ENCODE measurements at places on chromosomes 3 and 15.

DNA sequence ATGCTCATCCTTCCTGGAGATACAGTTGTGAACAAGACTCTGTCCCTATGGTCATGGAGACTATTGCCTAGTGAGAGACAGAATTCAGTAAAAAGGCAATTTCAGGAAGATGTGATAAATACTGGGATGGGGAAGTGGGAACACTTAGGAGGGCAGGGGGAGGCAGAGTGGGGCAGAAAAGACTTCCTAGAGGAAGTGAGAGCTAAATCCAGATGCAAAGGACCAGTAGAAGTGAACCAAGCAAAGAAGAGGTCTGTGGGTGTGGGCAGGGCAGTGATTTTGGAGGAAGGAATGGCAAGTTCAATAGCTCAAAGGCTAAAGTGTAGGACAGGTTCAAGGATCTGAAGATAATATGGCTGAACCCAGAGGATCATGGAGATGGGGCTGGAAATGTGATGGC, 68.9 kb downstream of the CD200R1L start:
- DNase-seq: no peak

DNA sequence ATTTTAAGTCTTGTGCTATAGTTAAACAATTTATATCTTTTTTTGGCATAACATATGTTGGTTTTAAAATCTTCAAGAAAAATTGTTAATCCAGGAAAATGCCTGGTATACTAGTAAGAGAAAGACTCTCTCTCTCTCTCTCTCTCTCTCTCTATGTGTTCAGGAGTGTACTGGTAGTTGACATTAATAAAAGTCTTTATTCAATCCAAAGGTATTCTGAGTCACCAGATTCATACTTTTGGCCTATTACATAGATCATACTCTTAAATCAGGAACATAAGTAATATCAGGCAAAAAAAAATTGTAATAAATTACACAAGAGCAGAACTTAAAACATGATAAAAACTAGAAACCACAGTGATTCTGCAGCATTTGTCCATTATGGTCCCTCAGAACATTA, 70.2 kb downstream of the TFG start:
- DNase-seq: no peak

DNA sequence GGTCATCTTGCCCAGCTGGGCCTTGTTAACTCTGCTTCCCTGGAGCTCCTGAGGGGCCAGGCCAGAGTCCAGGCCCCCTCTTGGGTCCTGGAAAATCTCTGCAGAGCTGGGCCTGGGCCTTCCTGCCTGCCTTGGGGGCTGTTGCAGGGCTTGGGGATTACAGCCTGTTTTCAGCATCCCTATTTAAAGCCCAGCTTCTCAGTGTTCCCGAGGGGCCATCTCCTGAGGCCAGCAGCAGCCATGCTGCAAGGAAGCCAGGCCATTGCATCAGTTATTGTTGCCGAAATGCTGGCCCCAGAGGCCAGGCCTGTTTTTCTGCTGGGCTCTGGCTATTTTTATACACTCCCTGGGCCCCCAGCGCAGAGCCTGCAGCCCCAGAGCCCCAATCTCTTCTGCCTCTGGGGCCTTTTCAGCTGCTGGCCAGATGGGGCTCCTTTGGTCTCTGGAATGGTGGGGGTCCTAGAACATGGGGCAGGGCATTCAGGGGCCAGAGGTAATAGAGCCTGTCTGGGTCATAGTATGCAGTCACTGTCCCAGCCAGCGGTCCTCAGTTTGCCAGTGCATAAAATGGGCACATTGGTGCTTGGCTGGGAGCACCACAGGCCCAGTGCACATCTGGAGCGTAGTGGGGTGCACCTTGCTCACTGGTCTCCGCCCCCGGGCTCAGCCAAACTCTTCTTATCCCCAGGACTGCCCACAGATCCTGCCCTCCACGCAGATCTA, 28.5 kb downstream of the PLXNA1 start:
- DNase-seq: no peak

DNA sequence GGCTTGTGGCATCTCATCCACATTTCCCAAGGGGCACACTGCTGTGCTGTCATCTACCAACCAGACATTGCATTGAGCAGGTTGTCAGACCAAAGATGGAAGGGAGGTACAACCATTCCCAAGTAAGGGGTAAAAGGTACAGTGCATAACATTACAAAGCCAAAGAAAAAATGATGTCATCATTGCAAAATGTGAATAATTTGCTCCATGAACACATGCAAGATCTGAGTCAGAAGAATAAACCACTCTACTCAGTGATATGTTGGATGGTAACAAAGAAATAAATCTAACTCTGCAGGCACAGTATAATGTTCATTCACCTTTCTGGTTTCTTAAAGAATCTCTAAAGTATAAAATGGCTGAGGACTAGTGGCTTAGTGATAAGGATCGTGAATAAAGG, 202.7 kb downstream of the MAGI1 start:
- no peak for DNase-seq

GRCh38 chr3:148648685-148649352, 48.9 kb upstream of the AGTR1 start:
- no peak for DNase-seq

GRCh38 chr15:47639042-47639441, 78.3 kb upstream of the SEMA6D start:
- DNase-seq: no peak

DNA sequence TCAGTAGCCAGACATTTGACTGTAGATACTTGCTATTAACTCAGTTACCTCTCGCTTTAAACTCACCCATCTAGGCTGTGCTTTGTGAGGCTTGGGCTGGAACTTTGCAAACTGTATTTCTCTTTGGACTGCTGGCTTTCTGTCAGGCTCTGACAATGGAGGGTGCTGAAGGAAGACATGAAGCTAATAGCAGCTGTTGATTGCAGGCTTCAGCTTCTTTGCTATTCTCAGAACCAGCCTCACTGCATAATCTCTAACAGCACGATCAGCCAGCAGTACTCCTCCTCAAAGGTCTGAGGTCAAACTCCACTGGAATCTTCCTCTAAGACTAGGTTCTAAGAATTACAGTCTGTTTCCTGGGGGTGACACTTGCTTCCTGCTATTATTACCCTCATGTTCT, 295.6 kb downstream of the ZBBX start:
- DNase-seq: no peak

DNA sequence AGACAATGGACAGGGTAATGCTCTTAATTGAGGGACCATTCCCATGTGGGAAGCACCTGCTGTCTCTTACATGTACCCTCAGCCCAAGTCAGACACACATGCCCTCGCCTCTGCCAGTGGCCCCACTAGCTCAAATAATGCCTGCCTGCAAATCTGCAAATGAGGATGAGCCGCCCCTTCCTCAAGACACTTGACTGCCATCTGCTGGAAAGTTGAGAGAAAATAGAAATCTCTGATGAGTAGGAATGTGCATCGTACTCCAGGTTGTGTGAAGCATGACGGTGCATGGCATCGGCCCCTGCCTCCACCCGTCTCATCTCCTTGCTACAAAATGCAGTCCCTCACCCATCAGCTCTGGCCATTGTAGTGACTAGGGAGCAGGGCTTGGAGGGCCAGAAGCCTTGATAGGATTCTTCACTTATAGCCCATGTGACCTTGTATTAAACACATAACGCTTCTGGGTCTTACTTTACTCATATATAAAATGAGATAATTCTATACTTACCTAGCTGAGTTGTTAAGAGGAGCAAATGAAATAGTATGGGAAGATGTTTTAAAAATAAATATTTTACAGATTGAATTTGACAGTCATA, 6.3 kb upstream of the SCN5A start:
- no peak for DNase-seq

- DNase-seq: peak; percentile 47
These were observed 544.8 kb downstream of the AGBL1 start for GRCh38 chr15:86624261-86625036.

DNA sequence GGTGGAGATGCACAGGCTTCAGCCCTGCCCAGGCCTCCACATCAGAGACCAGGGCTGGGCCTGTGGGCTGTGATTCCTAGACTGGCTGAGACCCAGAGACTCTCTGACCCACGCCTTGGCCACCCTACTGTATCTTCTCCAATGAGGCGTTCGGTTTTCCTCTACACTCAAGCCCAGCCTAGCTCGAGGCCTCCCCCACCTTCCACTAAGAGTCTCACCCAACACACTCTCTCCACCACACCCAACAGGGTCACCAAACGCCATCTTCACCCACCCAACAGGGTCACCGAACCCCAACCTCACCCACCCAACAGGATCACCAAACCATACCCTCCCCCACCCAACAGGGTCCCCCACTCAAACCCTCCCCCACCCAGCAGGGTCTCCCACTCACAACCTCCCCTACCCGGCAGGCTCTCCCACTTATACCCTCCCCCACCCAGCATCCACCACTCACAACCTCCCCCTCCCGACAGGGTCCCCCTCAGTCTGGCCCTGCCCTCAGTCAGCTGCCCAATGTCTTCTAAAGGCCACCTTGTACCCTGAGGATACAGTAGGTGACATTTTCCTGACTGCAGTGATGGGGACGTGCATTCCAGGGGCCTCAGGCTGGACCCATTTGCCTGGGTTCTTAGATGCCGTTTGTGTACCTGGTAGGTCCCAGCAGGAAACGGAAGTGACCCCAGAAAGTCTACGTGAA, 20.4 kb downstream of the CFAP100 start:
- DNase-seq: no peak

DNA sequence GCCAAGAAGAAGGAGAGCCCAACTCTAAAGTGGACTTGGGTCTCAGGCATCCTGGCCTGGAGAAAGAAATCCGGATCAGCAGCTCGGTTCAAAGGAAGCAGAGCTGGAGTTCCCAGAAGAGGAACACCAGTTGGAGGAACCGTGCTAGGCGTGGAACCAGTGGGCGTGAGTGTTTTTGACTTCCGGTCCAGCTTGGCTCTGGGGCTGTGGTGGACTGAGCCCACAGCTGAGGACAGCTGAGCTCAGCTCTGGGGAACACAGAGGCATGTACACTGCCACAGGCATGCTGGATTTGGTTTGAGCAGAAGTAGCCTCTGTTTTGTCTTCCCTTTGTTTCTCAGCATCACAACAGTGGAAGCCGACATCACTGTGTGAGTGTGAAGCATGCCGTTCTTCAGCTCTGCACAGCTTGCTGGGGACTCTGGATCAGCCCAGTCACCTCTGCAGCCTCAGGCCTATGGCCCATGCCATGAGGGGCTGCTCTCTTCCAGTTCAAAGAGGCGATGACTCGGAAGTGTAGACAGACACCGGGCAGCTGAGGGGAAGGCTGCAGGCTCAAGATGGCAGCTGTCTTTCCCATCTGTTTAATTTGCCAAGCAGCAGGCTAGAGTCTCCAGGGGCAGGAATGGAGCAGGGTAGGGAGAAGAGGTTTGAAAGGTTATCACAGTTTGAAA, 185.8 kb upstream of the UBE3A start:
- no peak for DNase-seq

- DNase-seq: no peak
These were observed 880.1 kb downstream of the CADM2 start for GRCh38 chr3:85838921-85839320.

DNA sequence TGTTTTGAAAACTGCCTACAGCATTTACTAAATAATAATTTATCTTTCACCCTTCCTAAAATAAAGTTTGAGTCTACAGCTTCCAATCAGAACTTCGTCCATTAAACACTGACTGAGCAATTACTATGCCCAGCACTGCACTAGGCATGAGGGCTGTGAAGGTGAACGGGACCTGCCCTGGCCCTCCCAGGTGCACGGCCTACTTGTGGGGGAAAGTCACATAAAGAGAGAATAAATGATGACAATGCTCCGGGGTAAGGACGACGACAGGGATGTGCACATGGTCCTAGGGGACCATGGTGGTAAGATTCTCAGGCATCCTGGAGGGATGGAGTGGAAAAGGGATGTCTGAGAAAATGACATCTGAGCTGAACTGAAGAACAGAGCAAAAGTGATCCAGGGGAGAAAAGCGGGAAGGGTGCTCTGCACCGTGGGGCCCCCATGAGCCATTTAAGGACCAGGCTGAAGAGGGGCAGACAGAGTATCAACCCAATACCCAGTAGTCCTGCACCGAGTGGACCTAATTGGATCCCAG, 11.5 kb downstream of the PLA2G4F start:
- DNase-seq: no peak

DNA sequence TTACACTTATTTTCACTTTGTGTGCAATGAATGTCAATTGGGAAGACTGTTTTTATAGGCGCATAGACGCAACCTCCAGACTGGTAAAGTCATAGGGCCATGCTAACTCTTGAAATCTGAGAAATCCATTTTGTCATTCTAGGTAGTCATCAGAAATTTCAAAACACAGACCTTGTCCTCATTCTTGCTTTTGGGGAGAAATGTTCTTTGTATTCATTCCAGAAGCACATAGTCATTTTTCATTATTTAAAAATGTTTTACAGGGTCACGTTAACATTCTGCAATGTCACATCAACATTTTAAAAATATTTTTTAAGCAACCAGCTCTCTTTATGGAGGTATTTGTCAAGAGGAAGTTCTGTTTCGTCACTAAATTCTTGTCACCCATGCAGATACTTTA, 898.4 kb downstream of the PDCD6IP start:
- DNase-seq: no peak

- no peak for DNase-seq
These were observed 40.1 kb downstream of the FLNB start for GRCh38 chr3:58048301-58048700.
